Activated CD4-positive, CD25-positive, alpha-beta regulatory T cell treated with anti-CD3 and anti-CD28 coated beads, Interleukin-2, amount 50 U/mL, for 72 hours (primary cell): ENCODE measurements at places on chromosomes 7 and 10.

DNA sequence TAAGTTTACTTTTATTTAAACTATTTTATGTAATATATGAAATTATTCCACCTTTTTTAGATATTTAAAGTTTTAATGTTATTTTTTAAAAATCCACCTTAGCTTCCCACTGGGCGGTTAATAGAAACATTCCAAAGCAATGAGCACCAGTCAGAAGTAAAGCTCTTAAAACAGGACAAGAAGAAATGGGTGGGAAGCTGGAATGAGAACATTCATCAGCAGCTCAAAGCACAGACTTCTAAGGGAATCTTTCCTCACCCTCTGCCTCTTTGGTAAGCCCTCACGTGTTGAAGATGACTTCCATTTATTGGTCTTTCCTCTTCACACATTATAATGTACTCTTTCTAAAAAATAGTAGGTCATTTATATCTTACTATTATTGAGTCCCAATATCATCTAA, 3.1 kb downstream of the AGMO start:
- no peak for DNase-seq

GRCh38 chr7:74017125-74017524, 10.8 kb upstream of the ELN start:
- no peak for DNase-seq

DNA sequence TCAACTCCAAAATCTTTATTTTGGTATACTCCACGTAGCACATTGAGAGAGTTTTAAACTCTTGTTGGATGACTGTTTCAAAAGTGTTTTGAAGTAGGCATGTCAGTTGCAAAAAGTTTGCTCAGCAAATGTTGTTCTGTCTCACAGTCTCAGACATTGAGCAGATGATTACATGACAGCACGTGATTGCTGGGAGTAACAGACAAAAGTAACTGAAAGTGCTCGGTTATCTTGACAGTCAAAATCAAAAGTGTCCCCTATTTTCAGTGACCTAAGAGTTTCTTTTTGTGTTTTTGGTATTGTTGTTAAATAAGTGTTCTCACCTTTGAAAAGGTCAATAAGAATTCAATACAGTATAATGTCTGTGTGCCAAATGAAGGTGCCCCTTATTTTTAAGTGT, 84.3 kb downstream of the CFTR start:
- no peak for DNase-seq

- DNase-seq, result no peak
These were observed 101.2 kb downstream of the GRID1 start for GRCh38 chr10:86265236-86265894.

GRCh38 chr10:9166770-9167169, 1112.3 kb downstream of the GATA3 start:
- no peak for DNase-seq

DNA sequence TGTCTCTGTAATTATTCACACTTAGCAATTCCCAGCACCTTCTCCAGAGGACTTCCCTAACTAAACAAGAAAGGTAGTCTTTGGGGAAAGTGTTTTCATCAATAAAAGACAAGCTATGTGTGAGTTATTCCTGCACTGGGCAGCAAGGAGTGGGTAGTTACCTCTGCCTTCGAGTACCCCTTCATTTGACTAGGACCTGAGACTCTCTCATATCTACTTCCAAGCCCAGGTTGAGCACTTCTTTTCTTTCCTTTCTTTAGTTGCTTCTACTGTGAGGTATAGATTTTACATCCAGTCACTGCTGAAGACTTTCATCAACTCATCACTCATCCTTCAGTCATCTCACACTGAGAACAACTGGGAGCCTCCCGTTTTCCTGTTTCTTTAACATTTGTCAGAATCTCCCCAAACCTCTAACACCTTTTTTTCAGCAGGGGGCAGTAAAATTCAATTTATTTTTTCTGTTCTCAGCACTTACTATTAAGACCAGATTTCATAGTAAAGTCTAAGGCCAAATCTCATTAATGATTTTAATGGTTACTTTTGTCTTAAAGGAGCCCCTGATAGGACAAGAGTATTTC, 80.1 kb upstream of the PRSS1 start:
- DNase-seq, result no peak

- no peak for DNase-seq
These were observed 559.1 kb downstream of the PHTF2 start for GRCh38 chr7:78357709-78358108.

DNA sequence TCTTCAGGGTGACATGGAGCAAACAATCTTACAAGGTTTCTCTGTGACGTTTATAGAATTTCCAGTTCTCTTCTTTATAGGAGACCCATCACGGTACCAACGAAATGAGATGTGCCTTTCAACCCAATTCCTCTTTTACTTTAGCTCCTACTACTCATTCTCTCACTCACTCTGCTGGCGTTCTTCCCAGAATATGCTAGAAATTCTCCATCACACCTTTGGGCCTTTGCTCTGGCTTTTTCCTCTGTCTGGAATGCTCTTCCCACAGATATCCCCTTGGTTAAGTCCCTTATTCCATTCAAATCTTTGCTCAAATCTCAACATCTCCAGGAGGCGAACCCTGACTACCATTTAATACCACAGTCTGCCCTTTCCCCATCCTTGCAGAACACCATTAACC, 39.0 kb downstream of the SEMA3C start:
- DNase-seq, result no peak

DNA sequence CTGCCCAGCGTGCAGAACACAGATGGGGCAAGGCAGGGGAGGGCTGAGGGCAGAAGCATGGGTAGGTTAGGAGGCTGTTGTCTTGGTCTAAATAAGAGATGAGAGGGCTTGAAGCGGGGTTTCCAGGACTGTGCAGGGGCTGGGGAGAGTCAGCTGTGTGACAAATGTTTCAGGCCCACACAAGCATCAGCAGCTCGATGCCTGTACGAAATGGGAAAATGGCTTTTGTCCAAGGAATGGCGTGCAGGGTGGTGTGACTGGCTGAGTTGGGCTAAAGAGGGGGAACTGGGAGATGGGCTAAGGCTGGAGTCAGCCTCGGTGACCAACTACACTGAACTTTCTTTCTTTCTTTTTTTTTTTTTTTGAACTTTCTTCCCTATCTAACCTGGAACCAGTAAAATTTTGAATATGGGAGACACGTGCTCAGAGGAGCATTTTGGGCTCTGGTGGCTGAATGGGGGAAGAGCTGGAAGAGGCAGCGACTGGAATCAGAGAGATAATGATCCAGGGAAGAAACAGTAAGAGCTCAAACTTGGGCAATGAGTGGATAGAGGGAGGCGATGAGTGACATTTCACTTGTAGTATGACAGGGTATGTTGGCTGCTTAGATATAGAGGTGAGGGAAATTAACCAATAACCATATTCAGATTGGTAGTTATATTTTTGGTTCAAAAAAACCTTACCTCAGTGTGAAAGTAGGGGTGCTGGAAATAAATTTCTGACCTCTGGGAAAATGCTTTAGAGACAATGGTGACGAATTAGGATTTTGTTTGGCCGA, 10.2 kb upstream of the EPHA1 start:
- DNase-seq, result no peak

GRCh38 chr7:2657920-2658671, 26.3 kb downstream of the TTYH3 start:
- DNase-seq, result no peak
